ENCODE measurements at places on chromosomes 13 and 19.

DNA sequence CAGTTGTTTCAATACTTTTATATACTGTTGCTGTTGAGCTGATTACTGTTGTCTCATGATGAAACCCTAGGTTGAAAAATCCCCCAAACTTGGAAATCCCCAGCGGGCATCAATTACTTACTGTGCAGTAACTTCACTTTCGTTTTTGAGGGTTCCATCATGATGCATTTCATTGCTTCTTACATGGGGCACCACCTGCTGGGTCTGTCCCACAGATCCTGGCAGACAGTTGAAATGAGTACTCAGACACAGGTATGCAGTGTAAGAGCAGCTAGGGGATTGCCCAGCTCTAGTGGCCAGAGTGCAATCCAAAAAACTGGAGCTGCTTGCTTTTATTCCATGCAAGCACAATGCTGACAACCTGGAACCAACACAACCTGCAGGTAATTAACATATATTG is 132.5 kb upstream of the ZNF91 start:
- no peak for DNase-seq

GRCh38 chr13:99339736-99340397 is 32.7 kb upstream of the GPR183 start:
- no peak for DNase-seq

- DNase-seq: no peak
These were observed 460 bp downstream of the KMT5C start for GRCh38 chr19:55339889-55340783.

- no peak for DNase-seq
These were observed 566.4 kb downstream of the PCDH9 start for GRCh38 chr13:66663711-66664110.

GRCh38 chr13:105552078-105552477 is 983.4 kb downstream of the EFNB2 start:
- no peak for DNase-seq

DNA sequence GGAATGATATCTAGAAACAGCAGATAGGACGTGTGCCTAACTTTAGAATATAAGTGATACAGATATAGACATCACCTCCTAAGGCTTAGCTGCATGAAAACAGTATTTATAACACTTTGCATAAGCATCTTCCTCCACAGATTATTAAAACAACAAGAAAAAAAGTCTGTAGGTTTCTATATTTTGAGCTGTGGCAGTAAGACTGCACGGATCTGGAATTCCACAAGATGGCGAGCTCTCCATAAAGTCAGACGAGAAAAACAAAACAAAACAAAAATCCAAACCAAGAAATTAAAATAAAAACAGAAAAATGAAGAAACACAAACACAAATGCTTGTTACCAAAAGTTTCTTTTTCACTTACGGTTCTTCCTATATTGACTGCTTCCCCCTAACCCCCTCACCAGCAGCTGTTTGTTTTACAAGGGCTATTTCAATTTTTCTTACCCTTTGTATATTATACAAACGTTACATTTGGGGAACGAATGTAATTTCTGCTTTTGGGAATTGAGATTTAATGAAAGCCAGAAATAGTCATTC is 285.8 kb downstream of the MYO16 start:
- DNase-seq: no peak

DNA sequence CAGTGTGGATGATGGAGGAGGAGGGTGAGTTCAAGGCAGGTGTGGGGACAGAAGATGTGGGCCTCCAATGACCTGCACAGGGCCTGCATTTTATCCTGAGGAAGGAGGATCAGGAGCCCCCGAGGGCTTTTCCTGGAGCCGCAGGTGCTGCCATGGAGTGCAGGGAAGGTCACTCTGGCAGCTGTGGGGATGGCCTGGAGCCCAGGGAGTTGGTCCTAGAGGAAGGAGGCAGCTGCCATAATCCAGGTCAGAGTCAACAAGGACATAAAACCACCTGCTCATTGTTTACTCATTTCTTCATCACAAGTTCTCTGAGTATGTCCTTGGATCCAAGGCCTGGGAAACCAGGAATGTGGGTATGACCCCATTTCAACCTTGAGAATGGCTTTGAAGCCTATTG is 87.2 kb downstream of the SCGB2B2 start:
- DNase-seq: no peak

DNA sequence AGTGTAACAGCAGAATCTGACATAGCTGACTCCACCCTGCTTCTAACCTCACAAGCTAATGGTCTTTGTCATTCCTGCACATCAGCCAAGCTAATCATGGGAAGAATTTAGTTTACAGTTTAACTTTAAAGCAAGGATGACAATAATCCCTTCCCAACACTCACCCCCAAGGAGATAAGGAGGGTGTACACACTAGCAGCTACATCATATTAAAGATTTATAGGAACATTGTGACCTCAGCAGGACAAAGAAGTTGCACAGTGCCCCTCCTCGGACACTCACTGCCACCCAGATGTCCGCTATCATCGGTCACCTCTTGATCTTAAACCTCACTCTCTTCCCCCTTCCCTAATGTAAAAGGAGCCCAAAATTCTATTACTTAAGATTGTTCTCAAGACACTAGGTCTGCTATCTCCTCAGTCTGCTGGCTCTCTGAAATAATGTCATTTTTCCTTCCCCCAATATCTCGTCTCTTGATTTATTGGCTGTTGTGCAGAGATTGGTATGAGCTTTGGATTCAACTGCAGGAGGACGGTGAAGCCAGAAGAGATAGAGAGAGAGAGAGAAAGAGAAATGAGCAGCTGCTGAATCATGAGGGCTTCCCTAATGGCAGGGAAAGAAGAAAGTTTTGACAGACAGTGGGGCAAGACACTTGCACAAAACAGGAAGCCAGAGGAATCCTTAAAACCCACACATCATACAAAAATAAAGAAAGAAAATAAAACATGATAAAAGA is 17.5 kb upstream of the FFAR2 start:
- DNase-seq: no peak

DNA sequence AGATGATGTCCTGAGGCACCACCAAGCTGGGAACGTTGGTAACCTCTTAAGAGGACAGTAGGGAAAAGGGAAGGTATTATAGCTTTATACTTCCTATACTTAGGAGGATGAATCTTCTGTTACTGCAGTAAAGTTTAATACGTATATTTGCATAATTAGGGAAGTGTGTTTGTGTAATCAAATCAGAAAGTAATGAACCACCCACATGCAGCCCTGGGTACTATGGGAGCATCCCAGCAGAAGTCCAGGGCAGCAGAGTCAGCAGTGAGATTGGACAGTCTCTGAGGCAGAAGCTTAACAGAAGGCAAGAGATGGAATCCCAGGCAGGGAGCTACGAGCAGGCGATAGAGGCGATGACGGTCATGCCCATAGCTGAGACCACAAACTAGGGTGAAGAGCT is 12.5 kb downstream of the SAFB start:
- DNase-seq: no peak

DNA sequence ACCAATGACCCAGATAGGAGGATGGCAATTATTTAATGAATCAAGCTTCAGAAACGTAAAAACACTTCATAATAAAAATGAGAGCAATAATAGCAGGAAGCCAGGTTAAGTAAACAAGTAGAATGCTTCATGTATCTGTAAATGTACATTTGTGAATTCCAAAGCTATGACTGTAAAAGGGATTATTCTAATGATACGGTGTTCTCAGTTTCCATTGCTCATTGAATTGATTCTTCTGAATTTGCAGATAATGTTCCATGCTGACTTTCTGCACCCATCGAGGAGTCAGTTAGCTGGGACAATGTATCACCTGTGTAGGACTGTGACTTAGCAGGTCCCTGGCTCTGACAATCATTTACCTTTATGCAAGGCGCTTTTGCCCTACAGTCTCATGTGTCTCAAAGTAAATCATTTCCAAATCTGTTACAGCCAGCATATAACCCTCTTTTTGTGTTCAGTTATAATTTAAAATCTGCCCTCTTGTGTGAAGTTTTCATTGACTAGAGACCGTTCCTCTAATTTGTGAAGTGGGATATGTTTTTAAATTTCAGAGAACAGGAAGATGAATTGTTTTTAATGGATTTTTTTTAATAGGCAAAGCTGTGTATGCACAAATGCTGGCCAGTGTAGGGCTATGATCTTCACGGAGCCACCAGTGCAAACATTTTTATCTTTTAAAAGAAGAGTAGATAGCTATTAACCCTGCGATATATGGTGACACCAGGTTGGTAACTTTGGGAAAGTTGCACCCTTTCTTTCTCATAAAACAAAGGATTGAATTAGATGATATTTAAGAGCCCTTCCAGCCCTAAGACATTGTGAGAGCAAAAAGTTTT is 267.1 kb downstream of the KLF5 start:
- DNase-seq: peak; percentile 46

All from left renal pelvis (tissue), 4 donors.